ENCODE measurements at places on chromosomes 5 and 9.

- DNase-seq, result no peak
Observed at GRCh38 chr9:12847561-12847960, 72.7 kb downstream of the LURAP1L start.

DNA sequence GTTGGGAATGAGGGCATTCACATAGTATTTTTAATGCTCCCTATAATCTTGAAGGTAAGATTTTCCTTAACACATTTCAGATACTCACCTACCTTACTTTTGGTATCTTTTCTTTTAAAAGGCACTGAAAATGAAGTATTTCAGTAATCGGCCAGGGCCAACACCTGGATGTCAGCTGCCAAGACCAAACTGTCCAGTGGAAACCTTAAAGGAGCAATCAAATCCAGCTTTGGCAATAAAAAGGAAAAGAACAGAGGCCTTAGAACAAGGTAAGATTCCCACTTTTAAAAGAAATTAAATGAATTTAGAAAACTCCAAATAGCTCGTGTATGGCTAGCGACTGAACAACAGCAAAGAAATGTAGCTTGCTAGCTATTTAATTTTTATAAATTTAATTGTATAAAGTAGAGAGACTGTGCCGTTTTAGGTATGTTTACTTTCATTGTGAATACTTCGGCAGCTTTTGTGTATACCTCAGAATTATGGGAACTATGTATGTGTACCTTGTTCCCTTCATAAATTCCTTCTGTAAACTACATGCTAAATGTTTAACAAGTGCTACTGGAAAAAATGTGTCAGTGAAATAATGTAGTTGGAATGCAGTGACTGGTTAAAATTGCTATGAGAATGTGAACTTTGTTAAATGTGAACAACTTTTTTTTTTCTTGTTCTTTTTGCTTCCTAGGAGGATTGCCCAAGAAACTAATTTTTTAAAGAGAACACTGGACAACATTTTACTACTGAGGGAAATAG is 41.9 kb downstream of the CDK7 start:
- peak; percentile 74 for DNase-seq

GRCh38 chr5:16585041-16585667 is 31.6 kb downstream of the RETREG1 start:
- no peak for DNase-seq

DNA sequence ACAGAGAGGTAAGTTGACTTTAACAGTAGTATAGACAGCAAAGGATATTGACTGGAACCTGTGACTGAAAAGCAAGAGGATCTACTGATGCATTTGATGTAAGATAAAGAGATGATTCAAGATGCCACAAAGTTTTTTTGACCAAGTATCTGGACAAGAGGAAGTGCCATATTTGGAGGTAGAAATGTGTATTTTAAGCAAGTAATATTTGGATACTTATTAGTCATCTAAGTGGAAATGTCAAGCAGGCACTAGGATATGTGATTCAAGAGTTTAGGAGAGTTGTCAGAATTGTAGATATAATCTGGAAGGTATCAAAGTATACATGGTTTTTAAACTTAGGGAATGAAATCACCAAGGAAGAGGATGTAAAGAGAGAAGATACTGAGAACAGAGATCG is 686.1 kb upstream of the CHD1 start:
- no peak for DNase-seq

DNA sequence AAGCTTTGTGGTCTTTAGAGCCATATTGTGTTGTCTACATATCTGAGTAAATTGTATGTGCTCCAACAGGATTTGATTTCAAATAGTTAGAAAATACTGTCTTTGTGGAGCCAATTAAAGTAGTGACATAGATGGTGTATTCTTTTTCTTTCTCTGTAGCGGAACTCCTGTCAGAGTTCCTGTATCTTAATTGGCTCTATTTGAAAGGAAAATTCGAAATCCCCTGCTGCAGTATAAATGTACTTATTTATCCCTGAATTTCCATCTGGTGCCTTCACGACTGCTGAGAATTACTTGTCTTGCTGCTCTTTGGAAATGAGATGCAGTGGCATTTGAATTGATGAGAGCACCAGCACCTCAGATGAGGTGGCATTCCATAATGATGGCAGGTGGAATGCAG is 546.7 kb upstream of the SGCD start:
- no peak for DNase-seq

- no peak for DNase-seq
Observed at GRCh38 chr9:114348261-114348905, 18.7 kb downstream of the ORM2 start.

DNA sequence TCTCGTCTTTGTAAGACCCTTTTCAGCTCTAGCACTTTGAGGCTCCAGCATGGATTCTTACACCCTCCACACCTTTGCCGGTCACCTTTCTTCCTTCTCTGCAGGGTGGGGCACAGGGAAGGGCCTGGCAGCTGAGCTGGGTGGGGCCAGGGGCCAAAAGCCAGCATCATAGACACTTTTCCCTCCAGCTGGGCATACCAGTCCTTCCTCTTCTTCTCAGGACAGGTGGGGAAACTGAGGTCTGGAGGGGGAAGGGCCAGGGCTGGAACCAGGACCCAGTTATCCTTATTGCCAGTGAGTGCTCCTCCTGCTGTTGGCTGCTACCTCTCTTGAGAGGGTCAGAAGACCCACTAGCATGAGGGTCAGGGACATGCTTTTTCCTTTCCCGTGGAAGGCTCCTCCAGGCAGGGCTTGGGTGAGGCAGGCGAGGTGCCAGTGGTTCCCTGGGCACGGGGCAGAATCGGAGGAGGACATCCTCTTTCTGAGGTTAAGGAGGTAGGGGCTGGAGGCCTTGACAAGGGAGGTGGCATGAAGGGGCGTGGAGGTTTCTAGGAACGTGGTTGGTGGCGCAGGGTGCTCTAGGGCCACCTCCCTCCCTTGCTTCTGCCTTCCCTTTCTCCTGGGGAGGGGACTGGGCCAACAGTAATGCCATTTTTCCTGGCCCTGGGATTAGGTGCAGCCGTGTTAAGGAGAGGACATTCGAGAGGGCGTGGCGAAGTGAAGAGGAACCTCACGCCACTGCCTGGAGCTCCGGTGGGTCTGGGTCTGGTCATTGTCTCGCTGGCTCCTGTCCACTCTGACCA is at the start of gene NDST1:
Gene NDST1 (plus strand): TSS at position 658 of the 803 bp plus-strand sequence. CDS start 13,124 bp downstream, outside the sequence.
- no peak for DNase-seq

- peak; percentile 17 for DNase-seq
Observed at GRCh38 chr5:107705402-107706014, 34.8 kb upstream of the EFNA5 start.

- DNase-seq, result no peak
Observed at GRCh38 chr5:136802383-136802782, 437.0 kb upstream of the TRPC7 start.

DNA sequence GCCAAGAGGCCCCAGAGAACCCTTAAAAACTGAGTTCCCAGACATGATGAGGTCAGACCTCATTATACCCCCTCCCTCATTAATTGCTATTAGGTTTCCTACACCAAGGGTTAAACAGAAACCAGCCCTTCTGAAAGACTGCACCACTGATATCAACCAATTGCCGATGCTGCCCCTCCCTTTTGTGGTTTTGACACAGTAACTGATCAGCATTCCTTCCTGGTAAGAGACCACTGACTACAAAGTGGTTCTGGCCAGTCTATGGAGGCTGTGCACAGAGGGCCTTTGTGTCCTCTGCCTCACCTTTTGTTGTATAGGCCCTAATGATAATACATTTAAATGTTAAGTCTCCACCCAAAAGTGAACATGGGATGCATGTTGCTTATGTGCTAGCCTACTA is 201.5 kb downstream of the FRMD3 start:
- no peak for DNase-seq

GRCh38 chr5:54017580-54017979 is 292.8 kb downstream of the ARL15 start:
- DNase-seq, result no peak

DNA sequence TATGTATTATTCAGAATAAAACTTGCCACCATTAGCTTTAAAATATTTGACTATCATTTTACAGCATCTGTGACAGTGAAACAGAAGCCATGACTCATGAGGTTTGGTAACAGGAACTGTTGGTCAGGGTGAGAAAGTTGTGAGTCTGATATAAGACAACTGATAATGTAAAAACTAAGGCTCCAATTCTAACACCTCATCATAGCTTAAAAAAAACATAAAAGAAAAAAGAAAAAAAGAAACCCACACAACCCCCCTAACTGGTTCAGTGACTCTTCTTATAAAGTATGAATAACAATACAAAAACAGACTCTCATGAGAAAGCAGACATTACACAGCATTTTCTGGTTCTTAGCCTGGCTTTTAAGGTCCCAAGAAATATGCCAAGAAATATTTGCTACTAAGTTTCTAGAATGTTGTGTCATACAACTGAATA is 85.8 kb downstream of the MRPS27 start:
- peak; percentile 62 for DNase-seq

DNA sequence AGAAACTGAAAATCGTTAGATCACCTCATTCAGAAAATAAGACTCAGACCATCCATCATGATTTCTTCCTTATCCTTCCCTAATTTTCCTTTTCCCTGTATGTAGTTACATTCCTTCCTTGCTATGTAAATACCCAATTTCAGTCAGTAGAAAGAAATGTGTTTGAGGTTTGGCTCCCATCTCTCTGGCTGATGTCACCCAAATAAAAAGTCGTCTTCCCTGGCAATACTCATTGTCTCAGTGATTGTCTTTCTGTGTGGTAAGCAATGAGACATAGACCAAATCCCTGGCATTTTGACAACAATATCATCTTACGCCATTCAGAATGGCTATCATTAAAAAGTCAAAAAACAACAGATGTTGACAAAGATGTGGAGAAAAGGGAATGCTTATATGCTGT is 303.9 kb upstream of the EDIL3 start:
- peak; percentile 80 for DNase-seq

DNA sequence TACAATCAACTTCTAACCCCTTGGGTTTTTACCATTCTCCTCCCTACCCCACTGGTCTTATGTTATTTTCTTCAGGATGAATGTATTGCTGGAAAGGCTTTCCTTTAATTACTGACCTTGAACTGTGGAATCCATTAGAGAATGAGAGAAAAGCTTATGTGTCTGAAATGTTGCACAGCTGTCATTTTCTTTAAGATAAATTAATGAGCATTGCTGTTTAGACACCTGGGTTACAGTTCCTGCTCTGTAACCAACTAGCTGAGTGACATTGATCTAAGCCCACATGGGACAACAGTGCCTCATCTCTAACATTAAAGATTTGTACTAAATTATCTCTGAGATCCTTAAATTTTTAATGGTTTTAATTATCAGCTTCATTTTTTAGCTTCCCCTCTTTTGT is 507.0 kb downstream of the TAF11L14 start:
- no peak for DNase-seq

DNA sequence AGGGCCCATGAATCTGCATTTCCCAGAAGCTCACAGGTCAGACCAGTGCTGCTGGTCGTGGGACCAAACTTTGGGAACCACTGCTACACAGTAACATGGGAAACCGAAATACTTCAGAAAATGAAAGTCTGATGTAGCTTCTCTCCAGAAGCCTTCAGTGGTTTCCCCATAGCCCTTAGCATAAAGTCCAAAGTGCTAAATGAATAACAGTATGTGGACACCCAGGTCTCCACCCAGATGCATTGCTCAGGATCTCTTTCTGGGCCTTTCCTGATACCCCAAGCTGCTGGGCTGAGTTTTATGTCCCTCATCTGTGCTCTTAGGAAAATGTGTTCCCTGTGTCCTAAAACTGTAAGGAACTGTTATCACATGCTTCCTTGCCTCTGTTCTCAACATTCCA is 100.4 kb downstream of the NFIB start:
- DNase-seq, result no peak

DNA sequence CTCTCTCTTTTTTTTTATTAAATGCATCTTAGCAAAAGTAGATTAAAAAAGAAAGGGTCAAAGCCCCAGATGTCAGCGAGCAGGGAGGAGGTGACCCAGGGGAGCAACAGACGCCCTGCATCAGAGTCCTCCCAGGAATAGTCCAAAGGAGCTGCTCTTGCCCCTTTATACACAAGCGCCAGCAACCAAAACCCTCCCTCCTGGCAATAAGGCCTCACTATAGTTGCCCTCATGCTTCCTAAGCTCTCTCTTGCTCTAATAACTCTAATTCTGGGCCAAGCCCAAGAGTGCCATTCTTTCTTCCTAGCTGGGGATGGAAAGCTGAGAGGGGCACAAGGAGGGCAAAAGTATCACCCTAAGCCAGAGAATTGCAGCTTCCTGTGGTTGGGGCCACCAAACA is 26.3 kb downstream of the PCDHGC5 start:
- no peak for DNase-seq

DNA sequence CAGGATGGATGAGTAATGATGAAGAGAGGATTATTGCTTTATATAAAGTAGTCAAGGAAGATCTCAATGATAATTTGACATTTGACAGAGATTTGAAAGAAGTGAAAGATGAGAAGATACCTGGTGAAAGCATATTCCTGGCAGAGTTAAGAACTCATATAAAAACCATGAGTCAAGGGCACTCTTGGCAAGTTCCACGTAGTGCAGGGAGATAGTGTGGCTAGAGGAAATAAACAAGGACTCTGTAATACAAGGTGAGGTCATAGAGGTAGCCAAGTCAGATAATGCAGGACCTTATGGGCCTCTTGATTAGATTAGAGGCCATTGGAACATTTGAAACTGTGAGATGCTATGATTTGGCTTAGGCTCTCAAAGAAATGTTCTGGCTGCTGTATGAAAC is 72.3 kb downstream of the HCN1 start:
- no peak for DNase-seq

- DNase-seq, result no peak
Observed at GRCh38 chr9:17204611-17205152, 69.8 kb downstream of the CNTLN start.

GRCh38 chr5:106408141-106408540 is 1262.6 kb downstream of the EFNA5 start:
- no peak for DNase-seq

- no peak for DNase-seq
Observed at GRCh38 chr9:101564252-101564651, 30.5 kb downstream of the PPP3R2 start.

- DNase-seq, result no peak
Observed at GRCh38 chr5:3600106-3601060, 4.8 kb downstream of the IRX1 start.

Data from mesenchymal stem cell (in vitro differentiated cells and primary cell).